ENCODE measurements at places on chromosomes 6 and 20.

DNA sequence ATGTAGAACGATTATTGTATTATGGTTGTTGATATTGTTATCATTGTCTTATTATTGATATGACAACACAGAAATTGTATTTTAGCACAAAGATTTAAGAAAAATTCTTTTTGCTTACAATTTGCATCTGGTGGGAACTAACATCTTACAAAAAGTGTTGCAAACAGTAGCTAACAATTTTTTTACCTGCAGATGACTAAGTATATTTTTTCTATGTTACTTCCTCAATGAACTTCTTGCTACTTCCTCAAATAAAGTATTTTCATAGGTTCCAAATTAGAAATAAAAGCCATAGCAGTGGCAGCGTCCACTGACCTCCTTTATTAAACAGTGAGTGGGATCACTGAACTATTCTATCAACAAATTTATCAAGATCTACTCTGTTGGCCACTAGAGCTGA is 847.0 kb downstream of the PHF3 start:
- H3K27ac ChIP-seq: no peak overlapping the region
- no peaks in the 10 kb centered on the region for H3K27me3 ChIP-seq
- H3K4me3 ChIP-seq: no peak overlapping the region
- DNase-seq: no peak
- H3K4me1 ChIP-seq: no peaks in the 10 kb centered on the region

DNA sequence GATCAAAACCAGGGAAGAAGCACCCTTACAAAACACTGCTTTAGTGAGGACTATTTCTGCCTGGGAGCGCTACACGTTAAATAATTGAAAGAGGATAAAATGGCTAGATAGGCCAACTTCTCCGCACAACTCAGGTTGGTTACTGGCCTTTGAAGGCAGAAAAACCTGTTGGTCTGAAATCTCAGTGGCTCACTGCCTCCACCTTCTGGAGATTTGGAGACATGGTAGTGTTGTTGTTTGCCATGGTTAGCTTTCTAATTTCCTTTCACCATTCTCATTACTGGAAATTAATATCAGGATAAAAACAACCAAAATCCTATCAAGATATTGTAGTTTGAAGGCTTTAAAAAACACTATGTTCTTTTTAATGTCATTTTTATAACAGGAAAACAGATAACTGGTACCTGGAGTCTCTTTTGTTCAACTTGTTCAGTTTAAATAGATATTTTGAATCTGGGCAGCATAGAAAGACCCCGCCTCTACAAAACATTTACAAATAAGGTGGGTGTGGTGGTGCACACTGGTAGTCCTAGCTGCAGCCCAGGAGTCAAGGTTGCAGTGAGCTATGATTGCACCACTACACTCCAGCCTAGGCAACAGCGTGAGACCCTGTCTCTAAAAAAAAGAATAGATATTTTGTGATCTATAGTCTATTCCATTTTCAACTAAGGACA is 27.5 kb upstream of the BCLAF1 start:
- H3K27ac ChIP-seq: no peak overlapping the region
- peak; percentile 56 for DNase-seq
- no peaks in the 10 kb centered on the region for H3K4me1 ChIP-seq
- no peaks in the 10 kb centered on the region for H3K36me3 ChIP-seq
- no peak overlapping the region for H3K4me3 ChIP-seq

DNA sequence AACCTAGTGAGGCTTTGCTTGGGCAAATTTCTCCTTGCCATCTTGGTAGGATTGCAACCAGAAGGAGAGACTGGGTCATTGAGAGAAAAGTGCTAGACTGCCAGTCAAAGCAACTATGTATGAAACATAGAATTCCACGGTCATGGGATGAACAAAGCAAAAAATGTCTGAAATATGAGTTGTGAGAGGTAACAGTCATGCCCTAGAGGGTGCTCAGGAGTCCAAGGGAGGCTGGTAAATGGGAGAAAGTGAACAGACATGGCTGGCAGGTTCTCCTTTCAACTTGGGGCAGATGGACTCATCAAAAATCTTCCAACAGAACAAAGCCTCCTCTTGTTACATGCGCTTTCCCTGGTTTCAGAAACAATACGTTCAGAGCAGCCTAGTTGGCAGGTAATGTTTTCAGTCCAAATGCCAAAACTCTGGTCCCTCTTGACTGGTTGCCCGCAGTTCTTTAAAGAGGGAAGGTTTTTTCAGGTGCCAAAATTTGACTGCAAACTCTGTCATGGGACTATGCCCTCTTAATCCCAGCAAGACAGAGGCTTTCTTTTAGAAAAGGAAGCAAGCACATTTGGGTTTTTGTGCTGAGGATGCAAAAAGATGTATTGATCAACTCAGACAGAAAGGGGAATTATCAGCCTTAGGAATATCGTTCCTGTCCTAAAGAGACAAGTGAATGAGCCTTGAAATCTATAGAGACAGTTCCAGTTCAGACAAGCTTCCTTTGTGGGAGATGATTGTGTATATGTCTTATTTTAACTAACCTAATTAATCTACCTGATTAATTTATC is 68.5 kb upstream of the SASH1 start:
- H3K4me1 ChIP-seq: no peaks in the 10 kb centered on the region
- no peaks in the 10 kb centered on the region for H3K36me3 ChIP-seq
- peak; percentile 78 for DNase-seq
- no peak overlapping the region for H3K4me3 ChIP-seq

- no peaks in the 10 kb centered on the region for H3K4me1 ChIP-seq
- H3K27me3 ChIP-seq: no peaks in the 10 kb centered on the region
- no peaks in the 10 kb centered on the region for H3K36me3 ChIP-seq
Measured at GRCh38 chr6:16747232-16748024, 13.8 kb downstream of the ATXN1 start.
